ENCODE measurements at places on chromosomes 12 and 14.

- DNase-seq: no peak
Observed at GRCh38 chr14:31837031-31837430, 240.1 kb upstream of the ARHGAP5 start.

DNA sequence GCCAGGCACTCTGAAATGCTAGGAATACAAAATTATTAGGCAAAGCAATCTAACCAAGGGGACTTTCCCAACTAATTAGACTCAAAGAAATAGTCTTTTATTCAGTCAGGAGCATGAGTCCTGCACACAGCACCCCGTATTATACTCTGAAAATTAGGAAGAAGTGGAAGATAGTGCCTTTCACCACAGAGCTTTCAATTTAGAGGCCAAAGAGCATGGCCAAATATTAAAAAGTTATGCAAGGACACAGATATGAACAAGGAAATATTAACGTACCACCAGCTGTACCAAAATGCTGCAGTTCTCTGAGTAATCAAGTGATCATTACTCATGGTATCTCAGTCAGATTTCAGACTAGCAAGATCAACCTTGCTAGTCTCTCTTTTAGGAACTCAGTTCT is 22.6 kb upstream of the MDM2 start:
- no peak for DNase-seq

GRCh38 chr12:129552996-129553750 is 350.7 kb downstream of the TMEM132D start:
- no peak for DNase-seq

DNA sequence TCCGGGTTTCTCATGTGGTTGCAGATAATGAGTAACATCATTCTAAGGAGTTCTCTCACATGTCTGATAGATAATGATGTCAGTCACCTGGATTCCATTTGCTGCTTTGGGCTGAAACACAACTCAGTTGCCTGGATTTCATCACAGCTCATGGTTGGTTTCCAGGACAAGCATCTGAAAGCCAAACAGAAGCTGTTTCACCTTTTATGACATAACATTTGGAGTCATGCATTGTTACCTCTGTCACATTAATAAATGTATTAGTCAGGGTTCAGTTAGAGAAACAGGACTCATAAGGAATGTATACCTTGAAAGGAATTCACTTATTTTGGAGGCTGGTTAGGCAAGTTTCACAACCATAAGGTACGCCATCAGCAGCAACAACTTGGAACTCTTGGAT is 251.9 kb upstream of the ATXN7L3B start:
- no peak for DNase-seq

All from stimulated activated CD8-positive, alpha-beta memory T cell treated with anti-CD3 and anti-CD28 coated beads, Interleukin-15, amount 100 ng/mL, for 48 hours (primary cell).